ENCODE measurements at places on chromosomes 2 and 18. TPM values are rescaled to one million over a fixed set of nuclear protein-coding genes. Genes with fewer than 3 reads are reported as not detected.
A peak's percentile ranks its signal among the peaks of the same experiment; 100 is the strongest.

The SAG gene
- polyA plus RNA-seq = 0.07 TPM

DNA sequence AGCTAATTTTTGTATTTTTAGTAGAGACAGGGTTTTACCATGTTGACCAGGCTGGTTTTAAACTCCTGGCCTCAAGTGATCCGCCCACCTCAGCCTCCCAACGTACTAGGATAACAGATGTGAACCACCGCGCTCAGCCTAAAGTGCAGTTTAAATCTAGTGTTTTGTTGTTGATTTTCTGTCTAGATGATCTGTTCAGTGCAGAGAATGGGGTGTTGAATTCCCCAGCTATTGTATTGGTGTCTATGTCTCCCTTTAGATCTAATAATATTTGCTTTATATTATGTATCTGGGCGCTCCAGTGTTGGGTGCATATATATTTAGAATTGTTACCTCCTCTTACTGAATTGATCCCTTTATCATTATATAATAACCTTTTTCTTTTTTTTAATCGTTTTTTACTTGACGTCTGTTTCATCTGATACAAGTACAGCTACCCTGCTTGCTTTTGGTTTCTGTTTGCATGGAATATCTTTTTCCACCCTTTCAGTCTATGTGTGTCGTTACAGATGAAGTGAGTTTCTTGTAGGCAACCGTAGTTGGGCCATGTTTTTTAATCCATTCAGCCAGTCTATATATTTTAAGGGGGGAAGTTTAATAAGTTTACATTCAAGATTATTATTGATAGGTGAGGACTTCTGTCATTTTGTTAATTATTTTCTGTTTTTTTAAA is 34.3 kb downstream of the GALM start:
- no peak for DNase-seq

GRCh38 chr18:2518473-2518872 is 52.8 kb downstream of the METTL4 start:
- DNase-seq = no peak

The SPP2 gene
- not detected for polyA plus RNA-seq

DNA sequence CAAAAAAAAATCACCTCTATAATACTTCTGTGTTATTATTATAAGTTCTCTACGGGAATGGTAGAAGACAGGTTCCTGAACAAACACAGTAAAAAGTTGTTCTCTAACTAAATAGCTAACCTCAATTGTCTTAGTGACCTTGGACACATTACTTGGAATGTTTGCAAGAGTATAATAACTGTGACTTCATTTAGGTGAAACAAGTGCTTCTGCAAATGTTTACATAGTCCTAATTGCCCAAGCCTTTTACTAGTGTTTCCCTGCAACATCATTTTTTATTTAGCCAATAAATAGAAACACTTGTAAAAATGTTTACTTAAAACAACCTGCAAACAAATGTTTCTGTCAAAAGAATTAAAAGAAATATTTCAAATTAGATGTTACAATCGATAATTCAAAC is 9.9 kb downstream of the PLEKHM3 start:
- DNase-seq = no peak

GRCh38 chr2:217959723-217960122 is 43.1 kb downstream of the TNS1 start:
- DNase-seq = no peak

DNA sequence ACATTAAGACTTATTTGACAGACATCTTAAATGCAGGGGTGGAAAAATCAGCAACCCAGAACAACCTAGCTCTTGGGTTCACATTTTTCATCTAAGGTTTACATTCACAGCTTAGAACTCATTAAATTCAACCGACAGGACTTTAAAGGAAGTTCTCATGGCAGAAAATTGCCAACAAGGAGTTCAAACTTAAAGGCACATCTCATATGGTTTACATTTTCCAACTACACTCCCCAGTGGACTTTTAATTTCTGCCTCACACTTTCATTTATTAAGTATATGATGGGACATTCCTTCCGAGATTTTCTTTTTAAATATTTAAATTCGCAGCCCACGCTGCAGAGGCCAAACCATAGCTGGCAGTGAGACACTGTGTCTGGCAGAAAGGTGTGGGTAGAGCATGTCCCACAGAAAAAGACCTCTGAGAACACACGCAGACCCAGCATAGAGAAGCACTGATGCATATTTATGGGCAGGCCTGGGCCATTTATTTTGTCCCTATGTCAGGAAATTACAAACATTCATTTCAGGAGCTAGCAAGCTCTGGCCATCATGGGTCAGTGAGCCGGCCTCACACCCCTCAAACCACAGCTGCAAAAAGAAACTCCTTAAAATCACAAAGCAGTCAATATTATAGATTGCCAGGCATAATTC is 46.3 kb downstream of the STK39 start:
- no peak for DNase-seq

The CD8B gene
- polyA plus RNA-seq = 0.30 TPM

- DNase-seq = peak; percentile 82
Measured at GRCh38 chr2:122471753-122472152, 716.3 kb downstream of the TSN start.

The SPATA3 gene
- polyA plus RNA-seq = not detected

GRCh38 chr2:153287109-153287801 is 191.3 kb downstream of the RPRM start:
- no peak for DNase-seq

DNA sequence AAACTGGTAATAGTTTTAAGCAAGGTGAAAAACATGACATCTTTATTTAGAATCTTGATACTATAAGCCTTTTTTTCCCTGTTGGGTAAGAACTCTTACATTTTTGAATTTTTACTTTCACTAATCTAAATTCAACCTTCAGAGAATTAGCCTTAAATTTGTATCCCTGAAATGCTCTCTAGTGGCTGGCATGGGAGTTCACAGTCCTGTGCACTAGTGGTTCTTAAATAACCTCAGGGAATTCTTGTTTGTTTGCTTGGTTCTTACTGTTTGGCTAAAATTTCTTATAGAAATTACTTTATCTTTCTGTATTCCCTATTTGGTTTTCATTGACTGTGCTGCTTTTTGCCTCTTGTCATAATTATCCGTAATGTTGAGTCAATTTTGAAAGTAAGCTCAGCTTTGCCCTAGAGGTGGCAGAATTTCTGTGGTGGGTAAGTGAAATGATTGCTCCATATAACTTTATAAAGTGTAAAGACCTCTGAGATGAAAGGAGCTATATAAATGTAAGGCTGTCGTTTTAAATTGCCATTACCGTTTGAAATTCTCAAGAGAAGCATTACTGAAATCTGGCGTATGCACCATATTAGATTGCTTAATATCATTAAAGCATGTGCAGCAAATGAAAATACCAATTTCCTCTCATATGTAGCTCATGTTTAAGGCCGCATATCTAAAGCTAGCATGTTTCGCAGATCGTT is 391.3 kb upstream of the FIGN start:
- peak; percentile 7 for DNase-seq

GRCh38 chr2:219912491-219912921 is 285.1 kb downstream of the SLC4A3 start:
- DNase-seq = peak; percentile 93

DNA sequence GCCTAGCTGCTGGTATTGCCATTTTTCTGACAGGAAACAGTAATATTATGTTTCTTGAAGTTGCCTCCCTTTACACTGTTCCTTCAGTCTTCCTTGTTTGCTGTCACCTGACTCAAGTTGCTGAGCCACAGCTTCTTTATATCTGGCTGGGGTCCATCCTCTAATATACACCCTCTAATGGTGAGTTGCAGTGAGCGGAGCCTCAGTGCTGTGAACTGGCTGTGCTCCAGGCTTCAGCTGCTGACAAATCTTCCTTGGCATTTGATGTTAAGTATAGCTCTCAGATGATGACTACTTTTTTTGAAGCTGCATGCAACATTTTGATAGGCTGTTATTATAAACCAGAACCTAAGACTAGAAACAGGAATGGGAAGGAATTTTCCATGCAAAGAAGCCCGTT is 366.7 kb downstream of the NUP35 start:
- DNase-seq = peak; percentile 20

- no peak for DNase-seq
Measured at GRCh38 chr2:74364533-74365505, 15.3 kb downstream of the DCTN1 start.

The RAD51AP2 gene
- 0.06 TPM for polyA plus RNA-seq

The FSHR gene
- 0.53 TPM for polyA plus RNA-seq

The APLF gene
- 3.5 TPM for polyA plus RNA-seq

DNA sequence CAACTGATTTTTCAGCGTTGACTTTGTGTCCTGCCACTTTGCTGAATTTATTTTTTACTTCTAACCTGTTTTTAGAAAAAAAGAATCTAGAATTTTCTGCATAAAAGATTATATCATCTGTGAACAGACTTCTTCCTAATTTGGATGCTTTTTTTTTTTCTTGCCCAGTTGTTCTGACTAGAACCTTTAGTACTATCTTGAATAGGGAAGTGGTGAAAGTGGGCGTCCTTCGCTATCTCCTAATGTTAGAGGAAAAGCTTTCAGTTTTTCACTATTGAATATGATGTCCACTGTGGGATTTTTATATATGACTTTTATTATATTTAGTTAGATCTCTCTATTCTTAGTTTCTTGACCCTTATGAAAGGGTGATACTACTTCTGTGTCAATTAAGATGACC is 25.7 kb upstream of the KCNJ13 start:
- no peak for DNase-seq

DNA sequence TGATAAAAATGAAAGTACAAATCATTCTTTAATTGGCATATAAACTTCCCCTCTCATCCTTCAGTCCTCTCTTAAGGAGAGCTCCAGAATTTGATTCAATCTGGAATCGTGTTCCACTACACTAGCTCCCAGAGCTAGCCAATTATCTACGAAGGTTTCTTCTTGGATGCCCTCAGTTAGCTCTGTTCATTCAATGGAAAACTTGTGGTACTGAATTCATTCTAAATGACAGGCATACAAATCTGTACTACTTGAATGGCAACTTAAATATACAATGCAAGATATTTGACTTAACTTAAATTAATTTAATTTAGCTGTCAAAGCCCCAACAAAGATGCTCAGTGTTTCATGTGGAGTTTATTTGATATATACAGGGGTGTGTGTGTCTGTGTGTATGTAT is 1474.2 kb upstream of the CELF4 start:
- no peak for DNase-seq

GRCh38 chr2:167381349-167381748 is 493.1 kb downstream of the XIRP2 start:
- DNase-seq = no peak

DNA sequence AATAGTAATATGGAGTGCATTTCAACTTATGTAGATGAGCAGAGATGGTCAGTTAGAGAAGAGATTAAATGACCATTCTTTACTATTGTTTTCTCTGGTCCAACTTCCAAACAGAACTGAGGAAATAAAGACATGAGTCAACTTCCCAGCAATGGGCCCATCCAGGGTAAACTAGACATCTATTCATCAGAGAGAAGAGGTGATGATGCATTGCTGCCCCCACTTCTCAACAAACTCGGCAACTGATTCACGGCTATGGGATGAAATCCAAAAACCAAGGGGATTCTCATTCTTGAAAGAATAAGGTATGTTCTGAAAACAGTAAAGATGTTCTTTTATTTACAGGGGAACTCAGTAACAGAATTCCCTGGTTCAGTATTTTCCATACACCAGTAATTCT is 190.7 kb downstream of the RDH14 start:
- no peak for DNase-seq

- DNase-seq = no peak
Measured at GRCh38 chr18:8610459-8610851, 1.2 kb downstream of the RAB12 start.

DNA sequence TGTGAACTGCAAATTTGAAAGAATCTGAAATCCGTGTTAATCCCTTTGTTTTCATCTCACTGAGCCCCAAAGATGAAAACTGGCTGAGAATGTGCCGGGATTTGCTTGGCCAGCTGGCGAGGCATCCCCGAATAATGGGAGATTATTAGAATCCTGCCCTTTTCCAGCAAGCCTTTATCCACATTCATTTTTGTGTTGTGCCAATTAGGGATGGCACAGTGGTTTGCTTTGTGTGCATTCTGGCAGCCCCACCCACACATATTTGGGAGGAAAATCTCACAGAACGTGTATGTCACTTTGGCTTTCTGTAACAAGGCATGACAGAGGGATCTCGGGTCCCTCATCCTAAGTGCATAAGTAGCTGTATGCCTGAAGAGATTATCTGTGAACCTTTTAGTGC is 405.8 kb upstream of the FAM98A start:
- no peak for DNase-seq

The ZDBF2 gene
- polyA plus RNA-seq = 7.1 TPM

DNA sequence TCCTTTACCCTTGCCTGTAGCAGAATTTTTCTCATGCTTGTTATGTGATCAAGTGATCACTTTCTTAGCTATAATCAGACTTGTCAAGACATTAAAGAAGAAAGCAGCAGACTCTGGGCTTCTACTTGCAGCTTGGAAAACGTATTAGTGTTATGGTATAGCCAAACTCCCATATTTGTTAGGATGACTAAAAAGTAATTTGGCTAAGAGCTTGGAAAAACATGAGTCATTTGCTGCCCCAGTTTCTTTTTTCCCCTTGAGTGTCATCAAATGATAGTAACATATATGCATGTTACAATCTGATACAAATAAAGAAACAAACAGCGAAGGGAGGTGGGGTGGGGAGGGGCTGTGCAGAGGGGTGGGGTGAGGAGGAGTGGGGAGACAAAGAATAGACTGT is 155.5 kb downstream of the IKZF2 start:
- DNase-seq = no peak

The FAM237A gene
- not detected for polyA plus RNA-seq

GRCh38 chr2:175399326-175399725 is 217.8 kb upstream of the ATP5MC3 start:
- no peak for DNase-seq

DNA sequence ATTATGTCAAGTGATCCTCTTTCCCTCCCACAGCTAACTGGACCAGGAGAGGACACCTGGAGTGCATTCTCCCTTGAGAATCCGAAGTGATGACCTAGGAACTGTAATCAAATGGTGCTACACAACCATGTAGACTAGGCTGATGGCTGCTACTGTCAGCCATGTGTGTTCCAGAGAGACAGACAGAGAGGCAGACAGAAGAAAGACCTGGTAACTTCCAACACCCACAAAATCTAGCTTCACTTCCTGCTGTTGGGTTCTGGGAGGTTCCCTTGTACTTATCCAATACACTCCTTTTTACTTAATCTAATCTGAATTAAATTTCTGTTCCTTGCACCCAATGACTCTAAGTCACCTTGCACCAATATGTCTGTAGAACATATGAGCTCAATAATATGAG is 72.3 kb downstream of the AAK1 start:
- no peak for DNase-seq

- no peak for DNase-seq
Measured at GRCh38 chr2:54573537-54573919, 117.4 kb downstream of the SPTBN1 start.

The PAIP2B gene
- 4.3 TPM for polyA plus RNA-seq

The SPC25 gene
- polyA plus RNA-seq = 13.9 TPM

DNA sequence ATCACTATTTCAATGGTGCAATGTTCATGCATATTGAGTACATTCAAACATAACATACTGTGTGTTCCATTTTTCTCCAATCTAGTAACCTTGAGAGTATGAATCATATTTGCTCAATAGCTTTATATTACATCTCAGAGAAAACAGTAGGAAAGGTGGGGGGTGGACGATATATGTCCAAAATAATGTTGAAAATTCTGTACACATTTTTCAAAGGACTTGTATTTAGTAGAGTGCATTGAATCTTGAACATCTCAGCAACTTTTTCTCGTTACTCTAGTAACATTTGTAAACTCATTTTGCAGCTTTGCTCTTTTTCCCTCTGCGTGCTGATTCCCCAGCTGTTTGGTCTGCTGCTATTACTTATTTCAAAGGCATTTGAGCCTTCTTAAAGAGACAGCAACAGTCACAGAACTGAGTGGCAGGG is 1487.0 kb downstream of the LRP1B start:
- DNase-seq = peak; percentile 22

Data from muscle of arm (tissue), 14 donors.